ENCODE measurements at places on chromosomes 11 and 22. TPM values are rescaled to one million over a fixed set of nuclear protein-coding genes. Genes with fewer than 3 reads are reported as not detected.

GRCh38 chr11:63916837-63917691, at the start of gene RCOR2:
RCOR2 (minus strand) TSS chr11:63917164; CDS start chr11:63916456, 708 bp downstream.
- no peaks in the 10 kb centered on the region for H3K27me3 ChIP-seq
- peaks cover 48% of the 10 kb centered on the region for H3K4me1 ChIP-seq
- H3K4me3 ChIP-seq = peak within 1 kb of the TSS; percentile 64
- peak; percentile 70 for DNase-seq

DNA sequence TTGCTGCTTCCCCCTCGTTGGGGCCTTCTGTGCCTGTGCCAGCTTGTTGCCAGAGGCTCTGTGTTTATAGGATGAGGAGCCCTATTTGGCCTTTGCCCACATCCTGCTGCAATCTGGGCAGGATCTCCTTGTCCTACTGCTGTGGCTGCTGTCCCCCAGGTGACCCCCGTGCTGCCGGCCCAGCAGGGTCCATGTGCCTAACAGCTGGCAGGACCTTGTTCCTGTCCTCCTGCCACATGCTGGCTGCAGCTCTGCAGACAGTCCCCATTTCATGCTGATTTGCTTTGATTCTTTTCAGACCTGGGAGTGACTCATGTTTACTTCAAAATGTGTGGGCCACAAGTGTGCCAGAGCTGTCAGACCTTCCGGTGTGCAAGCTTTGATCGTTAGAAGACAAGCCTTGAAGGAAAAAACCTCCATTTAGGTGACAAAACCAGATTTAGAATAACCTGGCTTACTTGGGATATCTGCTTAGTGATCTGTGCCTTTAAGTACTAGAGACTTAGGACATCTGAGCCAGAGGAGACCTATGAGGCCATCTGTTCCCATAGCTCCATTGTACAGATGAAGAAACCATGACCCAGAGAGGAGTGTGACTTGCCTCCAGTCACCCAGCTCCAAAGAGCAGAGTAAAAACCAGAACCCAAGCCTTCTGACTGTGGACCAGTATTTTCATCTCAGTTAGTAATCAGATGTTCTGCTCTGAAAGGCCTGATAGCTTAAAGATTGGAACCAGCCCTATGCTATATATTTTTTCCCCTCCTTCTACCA, 11.1 kb downstream of the NAV2 start:
- H3K27ac ChIP-seq = no peak overlapping the region
- H3K27me3 ChIP-seq = no peaks in the 10 kb centered on the region
- H3K36me3 ChIP-seq = no peaks in the 10 kb centered on the region
- no peak overlapping the region for H3K4me3 ChIP-seq
- no peaks in the 10 kb centered on the region for H3K4me1 ChIP-seq

- H3K36me3 ChIP-seq = no peaks in the 10 kb centered on the region
- no peaks in the 10 kb centered on the region for H3K4me1 ChIP-seq
- no peaks in the 10 kb centered on the region for H3K27me3 ChIP-seq
Observed at GRCh38 chr11:132821014-132821413, 711.3 kb downstream of the OPCML start.

- H3K27me3 ChIP-seq = no peaks in the 10 kb centered on the region
- H3K4me3 ChIP-seq = no peak overlapping the region
- H3K27ac ChIP-seq = no peak overlapping the region
Observed at GRCh38 chr11:21472261-21472660, 720.6 kb upstream of the ANO5 start.

GRCh38 chr11:79232346-79232745, 208.5 kb downstream of the TENM4 start:
- no peaks in the 10 kb centered on the region for H3K4me1 ChIP-seq
- no peak for DNase-seq
- no peak overlapping the region for H3K4me3 ChIP-seq
- H3K27me3 ChIP-seq = peaks cover 5% of the 10 kb centered on the region
- H3K36me3 ChIP-seq = no peaks in the 10 kb centered on the region

- no peak for DNase-seq
- H3K27me3 ChIP-seq = no peaks in the 10 kb centered on the region
- H3K4me3 ChIP-seq = no peak overlapping the region
Observed at GRCh38 chr11:119175493-119176077, 7.1 kb downstream of the NLRX1 start.

GRCh38 chr22:45336971-45337431, 27.3 kb downstream of the FAM118A start:
- 0 out of 2 replicates have a peak, but pooled peaks cover 6% of the 10 kb centered on the region for H3K4me1 ChIP-seq
- H3K36me3 ChIP-seq = peaks cover 15% of the 10 kb centered on the region
- H3K27me3 ChIP-seq = no peaks in the 10 kb centered on the region

DNA sequence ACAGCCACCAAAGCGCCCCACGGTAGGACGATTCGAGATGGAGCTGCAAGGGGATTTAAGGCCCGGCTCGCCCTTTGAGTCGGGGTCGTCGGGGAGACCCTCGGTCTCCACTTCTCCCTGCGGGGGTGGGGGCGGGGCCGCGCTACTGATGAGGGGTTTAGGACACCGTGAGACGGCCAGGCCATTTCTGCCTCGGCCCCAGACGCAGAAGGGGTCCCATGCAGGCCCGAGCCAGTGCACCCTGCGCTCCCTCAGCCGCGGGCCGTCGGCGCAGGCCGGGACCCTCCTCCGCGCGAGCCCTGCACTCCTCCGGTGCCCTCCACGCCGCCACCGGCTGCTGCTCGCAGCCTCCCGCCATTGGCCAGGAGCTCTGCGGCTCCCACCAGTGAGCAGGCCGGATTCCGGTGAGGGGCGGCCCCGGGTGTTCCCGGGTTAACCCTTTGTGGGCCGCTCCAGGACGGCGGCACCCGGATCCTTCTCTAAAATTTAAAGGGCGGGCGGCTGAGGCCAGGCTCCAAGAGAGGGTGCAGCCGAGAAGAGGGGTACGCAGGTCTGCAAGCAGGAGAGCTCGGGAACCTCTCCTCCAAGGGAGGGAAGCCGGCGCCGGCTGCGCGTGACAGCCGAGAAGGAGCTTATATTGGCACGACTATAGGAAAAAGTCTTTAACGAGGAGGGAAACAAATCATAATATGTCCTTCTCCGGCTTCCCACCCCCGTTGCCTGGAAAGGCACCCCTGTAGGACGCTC, 18.0 kb downstream of the CREB3L1 start:
- no peak overlapping the region for H3K27ac ChIP-seq
- peak; percentile 27 for DNase-seq
- no peaks in the 10 kb centered on the region for H3K36me3 ChIP-seq

DNA sequence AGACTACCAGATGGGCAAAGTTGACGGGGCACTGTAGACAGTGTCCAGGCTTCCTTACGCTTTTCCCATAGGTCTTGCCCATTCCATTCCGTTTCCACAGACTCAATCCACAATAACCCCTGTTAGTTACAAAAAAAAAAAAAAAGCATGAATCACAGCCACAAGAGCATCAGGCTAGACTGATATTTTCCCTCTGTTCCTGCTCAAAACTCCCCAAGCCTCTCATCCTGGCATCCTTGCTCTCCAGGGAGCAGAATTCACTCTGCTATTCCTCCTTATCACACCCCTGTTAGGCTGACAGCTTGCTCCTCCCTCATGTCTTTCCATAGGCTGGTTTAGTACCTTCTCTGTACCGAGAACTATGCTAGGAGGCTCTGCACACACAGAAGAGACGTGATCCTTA, 42.2 kb downstream of the TMEM123 start:
- H3K27me3 ChIP-seq = no peaks in the 10 kb centered on the region
- peaks cover 22% of the 10 kb centered on the region for H3K36me3 ChIP-seq
- H3K4me1 ChIP-seq = peaks cover 61% of the 10 kb centered on the region
- no peak overlapping the region for H3K27ac ChIP-seq

- no peaks in the 10 kb centered on the region for H3K27me3 ChIP-seq
- no peaks in the 10 kb centered on the region for H3K36me3 ChIP-seq
- H3K4me1 ChIP-seq = peaks cover 15% of the 10 kb centered on the region
- H3K27ac ChIP-seq = no peak overlapping the region
- no peak for DNase-seq
Observed at GRCh38 chr11:72263361-72263760, 19.4 kb upstream of the PHOX2A start.

DNA sequence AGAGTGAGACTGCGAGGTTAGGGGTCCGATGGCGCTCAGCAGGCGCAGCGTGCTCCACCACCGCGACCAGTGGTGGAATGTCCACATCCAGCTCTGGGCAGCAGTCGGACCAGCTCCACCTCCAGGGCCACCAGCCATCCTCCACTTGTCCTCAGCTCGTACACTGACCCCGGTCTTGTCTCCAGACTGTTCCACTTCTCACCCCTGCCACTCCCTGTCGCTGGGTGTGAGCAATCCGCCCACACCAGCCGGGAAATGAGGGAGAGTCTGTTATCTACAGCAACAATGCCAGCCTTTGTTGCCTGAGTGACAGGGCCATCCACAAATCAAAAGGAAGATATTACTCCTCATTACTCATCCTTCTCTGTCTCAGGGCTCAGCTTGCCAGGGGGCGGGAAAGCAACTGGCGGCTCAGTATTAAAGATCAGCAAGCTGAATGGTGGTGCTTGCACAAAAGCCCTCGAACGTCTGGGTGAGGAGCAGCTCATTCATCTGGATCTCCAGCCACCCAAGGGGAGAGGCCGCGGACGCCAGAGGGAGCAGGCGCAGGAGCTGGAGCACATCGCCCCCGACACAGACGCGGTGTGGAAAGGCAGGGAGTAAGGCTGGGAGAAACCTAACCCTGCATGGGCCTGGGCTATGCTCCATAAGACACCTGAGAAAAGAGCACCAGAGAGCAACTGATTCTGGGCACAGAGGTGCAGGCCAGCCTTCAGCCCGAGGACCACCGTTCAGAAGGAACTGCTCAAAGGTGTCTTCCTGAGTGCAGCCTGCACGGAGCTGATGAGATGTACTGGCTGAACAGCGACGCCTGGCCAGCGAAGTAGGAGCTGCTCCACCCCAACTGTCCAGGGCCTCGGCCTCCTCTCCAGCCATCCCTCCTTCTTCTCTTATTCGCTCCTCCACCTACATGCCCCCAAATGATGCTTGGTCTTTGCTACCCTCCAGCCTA, 21.9 kb downstream of the IGSF9B start:
- H3K36me3 ChIP-seq = no peaks in the 10 kb centered on the region
- H3K4me3 ChIP-seq = no peak overlapping the region
- peak; percentile 38 for DNase-seq
- peaks cover 55% of the 10 kb centered on the region for H3K27me3 ChIP-seq

DNA sequence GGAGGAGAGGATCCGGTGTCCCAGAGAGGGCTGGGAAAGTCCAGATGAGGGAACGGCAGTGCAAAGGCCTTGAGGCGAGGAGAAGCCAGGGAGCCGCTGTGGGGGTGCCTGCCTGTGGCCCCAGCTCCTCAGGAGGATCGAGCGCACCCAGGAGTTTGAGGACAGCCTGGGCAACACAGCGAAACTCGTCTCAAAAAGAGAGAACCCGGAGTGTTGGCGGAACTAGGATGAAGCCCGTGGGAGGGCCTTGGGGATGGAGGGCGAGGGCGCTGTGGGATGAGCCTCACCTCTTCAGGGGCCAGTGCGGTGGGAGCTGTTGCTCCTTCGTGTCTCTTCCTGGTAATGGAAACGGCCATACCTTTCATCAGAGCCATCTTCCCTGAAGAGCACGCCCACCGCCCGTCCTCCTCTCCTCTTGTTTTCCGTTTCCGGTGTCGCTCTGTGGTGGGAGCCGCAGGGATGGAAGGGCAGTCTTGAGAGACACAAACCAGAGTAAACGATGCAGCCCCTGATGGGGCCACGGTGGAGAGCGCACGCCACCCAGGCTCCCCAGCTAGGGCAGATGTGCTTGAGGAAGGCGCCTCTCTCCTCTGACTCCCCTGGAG, 15.7 kb downstream of the TRMU start:
- DNase-seq = no peak
- no peaks in the 10 kb centered on the region for H3K27me3 ChIP-seq
- no peak overlapping the region for H3K27ac ChIP-seq
- no peaks in the 10 kb centered on the region for H3K4me1 ChIP-seq
- H3K36me3 ChIP-seq = peaks cover 56% of the 10 kb centered on the region
- no peak overlapping the region for H3K4me3 ChIP-seq

- DNase-seq = peak; percentile 4
- H3K4me3 ChIP-seq = peak overlapping the region; percentile 72
- peaks cover 6% of the 10 kb centered on the region for H3K27me3 ChIP-seq
Observed at GRCh38 chr11:27505781-27506180, 788 bp downstream of the LIN7C start.

- H3K4me3 ChIP-seq = peak overlapping the region; percentile 35
- no peak overlapping the region for H3K27ac ChIP-seq
- no peaks in the 10 kb centered on the region for H3K27me3 ChIP-seq
- peaks cover 14% of the 10 kb centered on the region for H3K4me1 ChIP-seq
- H3K36me3 ChIP-seq = no peaks in the 10 kb centered on the region
Observed at GRCh38 chr11:83723999-83724398, 437.8 kb upstream of the CCDC90B start.

- no peaks in the 10 kb centered on the region for H3K4me1 ChIP-seq
- no peaks in the 10 kb centered on the region for H3K27me3 ChIP-seq
- H3K4me3 ChIP-seq = no peak overlapping the region
- DNase-seq = peak; percentile 43
- no peak overlapping the region for H3K27ac ChIP-seq
Observed at GRCh38 chr11:6022956-6023355, 7.6 kb downstream of the OR56A1 start.

- no peaks in the 10 kb centered on the region for H3K4me1 ChIP-seq
- no peaks in the 10 kb centered on the region for H3K27me3 ChIP-seq
- H3K27ac ChIP-seq = no peak overlapping the region
- no peak for DNase-seq
- H3K36me3 ChIP-seq = no peaks in the 10 kb centered on the region
- no peak overlapping the region for H3K4me3 ChIP-seq
Observed at GRCh38 chr11:15500643-15501042, 385.9 kb downstream of the INSC start.

- no peaks in the 10 kb centered on the region for H3K36me3 ChIP-seq
- no peak for DNase-seq
- H3K27me3 ChIP-seq = no peaks in the 10 kb centered on the region
- H3K27ac ChIP-seq = no peak overlapping the region
Observed at GRCh38 chr11:77187111-77187750, 59.2 kb downstream of the MYO7A start.

DNA sequence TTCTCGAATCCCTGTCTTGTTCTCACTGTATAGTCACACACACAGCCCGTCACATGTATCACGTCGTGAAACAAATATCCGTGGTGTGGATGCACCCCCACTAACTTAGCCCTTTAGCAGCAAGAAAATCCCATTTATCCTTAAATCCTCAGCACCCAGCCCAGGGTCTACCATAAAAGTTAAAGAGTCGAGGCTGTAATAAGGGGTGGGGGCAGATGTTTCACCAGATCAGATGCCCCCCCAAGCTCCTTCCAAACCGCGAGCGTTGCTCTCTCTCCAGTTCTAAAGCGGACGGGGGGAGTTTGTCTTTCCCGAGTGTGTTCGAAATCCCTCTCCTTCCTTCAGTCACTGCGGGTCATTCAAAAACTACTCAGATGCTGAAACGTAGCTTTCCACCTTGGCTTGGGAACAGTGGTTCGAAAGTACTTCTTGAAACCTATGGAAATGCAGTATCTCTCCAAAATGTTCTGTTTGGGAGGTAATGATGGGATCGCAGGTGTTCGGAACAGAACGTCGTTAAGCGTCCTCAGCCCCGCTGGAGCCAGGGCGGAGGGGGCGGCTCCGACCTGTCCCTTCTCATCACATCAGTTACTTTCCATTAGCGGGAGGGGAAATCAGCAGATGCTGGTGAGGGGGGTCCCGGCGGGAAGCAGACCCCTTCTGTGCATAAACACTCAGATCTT, 156.2 kb downstream of the BRD1 start:
- H3K36me3 ChIP-seq = no peaks in the 10 kb centered on the region
- no peak overlapping the region for H3K27ac ChIP-seq
- H3K4me3 ChIP-seq = no peak overlapping the region
- peaks cover 50% of the 10 kb centered on the region for H3K27me3 ChIP-seq
- no peak for DNase-seq

The DEFB131B gene
- polyA plus RNA-seq = not detected

The TPBGL gene
- not detected for polyA plus RNA-seq

The P2RY2 gene
- 1.6 TPM for polyA plus RNA-seq

The JAM3 gene
- 0.98 TPM for polyA plus RNA-seq

The SLC15A3 gene
- polyA plus RNA-seq = 1.1 TPM

The SYT7 gene
- 4.4 TPM for polyA plus RNA-seq

The KCNK4 gene
- not detected for polyA plus RNA-seq
